ENCODE measurements at places on chromosomes 16 and 17. TPM values are rescaled to one million over a fixed set of nuclear protein-coding genes. Genes with fewer than 3 reads are reported as not detected.

DNA sequence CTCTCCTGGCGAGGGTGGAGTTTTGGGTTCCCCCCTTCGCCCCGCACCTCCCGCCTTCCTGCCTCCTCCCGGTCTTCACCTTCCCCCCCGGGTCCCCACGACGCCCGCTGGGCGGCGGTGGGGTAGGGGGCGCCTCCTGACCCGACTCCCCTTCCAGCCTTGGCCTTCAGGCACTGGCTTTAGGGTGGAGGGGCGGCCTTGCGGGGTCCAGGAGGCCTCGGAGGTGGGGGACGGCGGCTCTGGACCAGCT lies 2.4 kb downstream of the SLC16A3 start:
- H3K36me3 ChIP-seq = no peaks in the 10 kb centered on the region
- no peaks in the 10 kb centered on the region for H3K27me3 ChIP-seq
- H3K27ac ChIP-seq = peak overlapping the region; percentile 66
- H3K4me1 ChIP-seq = peaks cover 4% of the 10 kb centered on the region
- DNase-seq = no peak

DNA sequence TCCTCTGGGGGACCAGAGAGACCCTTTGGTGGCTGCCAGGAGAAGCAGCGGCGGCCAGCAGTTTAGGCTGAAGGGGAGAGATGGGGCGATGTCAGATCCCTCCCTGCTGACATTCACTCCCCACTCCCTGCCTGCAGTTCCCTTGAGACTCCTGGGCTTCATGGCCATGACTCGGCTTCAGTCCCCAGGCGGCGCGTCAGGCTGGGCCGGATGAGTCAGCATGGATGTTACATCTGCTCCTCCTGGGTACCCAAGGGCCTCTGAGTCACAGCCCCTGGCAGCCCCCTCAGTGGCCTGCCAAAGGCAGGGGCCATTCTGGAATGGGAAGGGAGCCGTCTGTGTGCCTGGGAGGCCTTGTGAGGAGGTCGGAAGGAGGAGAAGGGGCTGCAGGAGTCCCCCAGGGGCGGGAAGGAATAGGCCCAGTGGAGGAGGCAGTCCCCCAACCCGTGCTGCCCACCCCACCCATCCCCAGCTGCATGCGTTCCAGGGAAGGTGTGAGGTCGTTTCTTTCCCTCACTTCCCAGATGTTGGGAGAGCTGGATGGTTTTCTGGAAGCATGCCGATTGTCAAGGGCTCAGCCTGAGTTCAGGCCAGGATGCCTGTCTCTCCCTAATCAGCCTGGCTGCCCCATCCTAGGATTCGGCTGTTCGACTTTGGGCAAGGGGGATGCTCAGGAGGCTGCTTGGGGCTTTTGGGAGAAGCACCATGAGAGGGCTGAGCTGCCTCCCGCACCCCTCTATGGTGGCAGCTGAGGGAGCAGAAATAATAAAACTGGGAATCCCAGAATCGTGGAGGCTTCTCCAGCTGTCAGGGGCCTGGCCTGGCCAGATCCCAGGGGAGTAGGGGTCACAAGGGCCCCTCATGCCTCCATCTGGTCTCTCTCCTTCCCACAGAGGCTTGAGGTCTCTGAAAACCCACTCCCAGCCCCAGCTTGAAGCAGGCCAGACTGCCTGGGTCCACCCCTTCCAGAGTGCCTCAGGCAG lies 9.7 kb downstream of the RHBDL3 start:
- H3K36me3 ChIP-seq = no peaks in the 10 kb centered on the region
- H3K27me3 ChIP-seq = no peaks in the 10 kb centered on the region
- no peak overlapping the region for H3K4me3 ChIP-seq
- no peak for DNase-seq

DNA sequence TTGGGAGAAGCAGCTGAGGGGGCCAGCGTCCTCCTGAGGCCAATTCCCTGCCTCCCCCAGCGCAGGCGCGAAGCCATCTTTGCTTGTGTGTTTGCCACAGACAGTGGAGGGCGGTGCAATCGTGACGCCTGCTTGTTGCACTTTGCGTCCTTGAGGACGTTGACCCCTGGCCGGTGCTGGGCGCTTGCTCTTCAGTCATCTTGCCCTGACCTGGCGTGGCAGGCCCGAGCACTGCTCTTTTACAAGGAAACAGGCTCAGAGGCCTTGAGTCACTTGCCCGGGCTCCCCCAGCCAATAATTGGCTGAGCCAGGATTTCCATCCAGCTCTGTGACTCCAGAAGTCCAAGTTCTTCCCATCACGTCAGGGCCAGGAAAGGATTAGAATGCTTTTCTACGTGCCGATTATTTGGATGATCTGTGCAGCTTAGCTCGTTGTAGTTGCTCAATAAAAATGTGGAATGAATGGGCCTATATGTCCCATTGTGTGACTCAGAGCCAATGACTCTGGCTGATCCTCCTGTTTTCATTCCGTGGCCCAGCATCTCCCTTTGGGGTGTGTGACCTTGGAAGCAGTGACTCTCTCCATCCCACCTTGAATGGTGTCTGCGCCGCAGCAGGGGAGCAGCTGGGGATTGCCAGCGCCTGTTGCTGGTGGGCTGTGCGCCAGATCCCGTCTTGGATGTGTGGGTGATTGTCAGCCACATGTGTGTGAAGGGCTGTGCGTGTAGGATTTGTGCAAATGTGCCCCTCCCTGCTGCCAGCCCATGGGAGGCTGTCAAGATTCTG lies 214.1 kb downstream of the SEC14L1 start:
- peak overlapping the region; percentile 12 for H3K27ac ChIP-seq
- H3K27me3 ChIP-seq = no peaks in the 10 kb centered on the region
- H3K4me3 ChIP-seq = no peak overlapping the region
- H3K4me1 ChIP-seq = no peaks in the 10 kb centered on the region
- no peaks in the 10 kb centered on the region for H3K36me3 ChIP-seq

The EVPLL gene
- not detected for total RNA-seq

GRCh38 chr16:89077076-89077475 lies 16.6 kb upstream of the ACSF3 start:
- no peak overlapping the region for H3K4me3 ChIP-seq
- no peaks in the 10 kb centered on the region for H3K27me3 ChIP-seq
- H3K4me1 ChIP-seq = no peaks in the 10 kb centered on the region
- DNase-seq = peak; percentile 48

DNA sequence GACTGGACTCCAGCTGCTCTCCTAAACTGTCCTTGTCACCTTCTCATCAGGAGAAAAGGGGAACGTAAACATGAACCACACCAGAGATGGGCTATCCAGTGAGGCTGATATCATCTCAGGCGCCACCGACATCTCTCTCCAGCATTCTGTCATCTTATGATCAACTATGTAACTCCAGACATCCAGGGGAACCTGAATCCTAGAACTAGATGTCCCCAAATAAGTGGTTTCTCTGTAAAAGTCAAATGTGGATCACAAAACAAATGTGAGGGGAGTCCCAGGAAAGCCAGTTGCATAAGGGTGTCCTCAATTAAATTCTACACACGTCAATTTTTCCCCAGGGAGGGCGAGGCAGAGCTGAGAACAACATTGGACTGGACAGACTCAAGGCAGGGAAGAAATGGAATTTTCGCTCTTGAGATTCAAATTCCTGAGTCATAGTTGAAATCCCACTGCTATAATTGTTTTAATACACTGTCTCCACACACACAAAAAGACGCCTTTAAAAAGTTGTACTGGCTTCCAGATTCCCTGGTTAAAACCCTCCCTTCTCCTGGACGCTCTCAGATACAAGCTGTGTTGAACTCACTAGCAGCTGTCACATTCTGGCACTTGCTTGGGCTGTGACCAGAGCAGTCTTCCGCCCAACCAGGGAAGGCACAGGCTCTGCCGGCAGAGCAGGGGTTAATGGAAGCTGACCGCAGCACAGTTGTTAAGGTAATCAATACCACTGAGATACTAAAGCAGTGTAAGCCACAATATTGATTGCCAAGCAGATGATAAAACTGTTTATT lies 62.6 kb downstream of the ZFHX3 start:
- H3K4me3 ChIP-seq = no peak overlapping the region
- H3K4me1 ChIP-seq = peaks cover 32% of the 10 kb centered on the region
- peak overlapping the region; percentile 5 for H3K27ac ChIP-seq
- H3K27me3 ChIP-seq = no peaks in the 10 kb centered on the region

DNA sequence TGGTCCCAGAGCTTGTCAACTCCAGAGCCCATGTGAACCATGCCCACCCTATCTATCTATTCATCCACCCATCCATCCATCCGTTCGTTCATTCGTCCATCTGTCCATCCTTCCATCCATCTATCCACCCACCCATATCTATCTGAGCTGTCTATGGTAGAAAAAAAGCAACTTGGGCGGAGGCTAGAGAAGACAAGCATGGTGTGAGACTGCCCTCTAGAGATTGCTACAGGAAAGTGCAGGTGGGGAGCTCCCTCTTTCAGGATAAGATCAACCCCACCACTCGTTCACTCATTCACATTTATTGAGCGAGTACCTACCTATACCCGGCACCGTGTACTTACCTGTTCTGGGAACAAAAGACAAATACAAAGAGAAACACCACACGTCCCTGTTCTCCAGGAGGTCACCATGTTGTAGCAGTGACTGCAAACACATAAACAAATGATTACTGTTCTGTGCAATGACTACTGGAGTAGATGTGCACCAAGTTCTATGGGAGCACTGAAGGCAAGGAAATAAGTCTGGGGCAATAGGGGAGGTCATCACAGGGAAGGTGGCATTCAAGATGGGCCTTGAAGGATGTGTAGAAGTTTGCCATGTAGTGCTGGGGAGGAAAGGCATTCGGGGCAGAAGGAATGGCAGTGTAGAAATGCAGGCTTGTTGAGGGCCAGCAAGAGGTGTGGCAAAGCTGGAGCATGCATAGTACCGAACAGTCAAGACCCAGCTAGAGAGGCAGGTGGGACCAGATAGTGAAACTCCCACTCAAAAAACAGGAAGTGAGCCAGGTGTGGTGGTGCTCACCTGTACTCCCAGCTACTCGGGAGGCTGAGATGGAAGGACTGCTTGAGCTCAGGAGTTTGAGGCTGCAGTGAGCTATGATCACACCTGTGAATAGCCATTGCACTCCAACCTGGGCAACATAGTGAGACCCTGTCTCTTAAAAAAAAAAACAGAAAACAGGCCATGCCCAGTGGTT lies 13.4 kb upstream of the ATP5MC1 start:
- no peaks in the 10 kb centered on the region for H3K4me1 ChIP-seq
- H3K4me3 ChIP-seq = no peak overlapping the region
- H3K27ac ChIP-seq = no peak overlapping the region
- no peaks in the 10 kb centered on the region for H3K27me3 ChIP-seq
- no peaks in the 10 kb centered on the region for H3K36me3 ChIP-seq
- DNase-seq = no peak

GRCh38 chr17:21419299-21420239 lies 43.4 kb downstream of the KCNJ12 start:
- no peak for DNase-seq
- no peak overlapping the region for H3K4me3 ChIP-seq

DNA sequence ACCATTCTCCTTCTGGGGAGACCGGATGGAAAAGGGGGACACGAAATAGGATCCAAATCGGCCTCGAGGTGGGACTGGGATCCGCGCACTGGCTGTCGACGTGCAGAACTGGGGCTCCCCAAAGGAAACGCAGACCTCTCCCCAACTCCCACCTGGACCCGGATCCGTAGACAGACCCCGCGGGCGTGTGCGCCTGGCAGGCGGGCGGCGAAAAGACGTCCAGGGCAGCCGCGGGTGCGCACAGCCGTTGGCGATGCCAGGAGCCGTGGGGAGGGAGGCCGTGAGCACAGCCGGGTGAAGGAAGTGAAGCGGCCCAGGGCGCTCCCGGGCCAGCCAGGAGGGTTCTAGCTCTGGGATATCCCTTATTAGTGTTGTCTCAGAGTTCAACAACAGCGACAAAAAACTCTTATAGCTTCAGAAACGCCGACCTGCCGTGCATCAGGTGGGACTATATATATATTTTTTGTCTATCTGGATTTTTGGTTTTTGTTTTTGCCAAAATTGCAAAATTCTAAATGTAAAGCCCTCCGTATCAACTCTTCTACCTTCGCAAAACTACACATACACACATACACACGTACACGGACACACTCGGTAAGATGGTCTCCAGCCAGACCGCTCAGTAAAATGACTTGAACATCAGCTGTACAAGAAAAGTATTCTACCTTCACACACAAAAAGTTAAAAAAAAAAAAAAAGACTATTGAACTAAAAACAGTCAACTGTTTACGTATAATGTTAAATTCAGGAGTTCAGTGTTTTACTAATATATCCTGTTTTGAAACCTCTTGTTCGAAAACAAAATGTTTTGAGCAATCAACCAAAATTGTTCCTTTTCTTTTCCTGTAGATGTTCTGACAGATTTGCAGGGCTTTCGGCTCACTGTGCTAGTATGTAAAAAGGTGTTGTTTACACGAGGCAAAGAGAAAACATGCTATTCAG lies 5.2 kb upstream of the AATF start:
- H3K4me1 ChIP-seq = peaks cover 4% of the 10 kb centered on the region
- H3K4me3 ChIP-seq = no peak overlapping the region
- peaks cover 16% of the 10 kb centered on the region for H3K27me3 ChIP-seq

DNA sequence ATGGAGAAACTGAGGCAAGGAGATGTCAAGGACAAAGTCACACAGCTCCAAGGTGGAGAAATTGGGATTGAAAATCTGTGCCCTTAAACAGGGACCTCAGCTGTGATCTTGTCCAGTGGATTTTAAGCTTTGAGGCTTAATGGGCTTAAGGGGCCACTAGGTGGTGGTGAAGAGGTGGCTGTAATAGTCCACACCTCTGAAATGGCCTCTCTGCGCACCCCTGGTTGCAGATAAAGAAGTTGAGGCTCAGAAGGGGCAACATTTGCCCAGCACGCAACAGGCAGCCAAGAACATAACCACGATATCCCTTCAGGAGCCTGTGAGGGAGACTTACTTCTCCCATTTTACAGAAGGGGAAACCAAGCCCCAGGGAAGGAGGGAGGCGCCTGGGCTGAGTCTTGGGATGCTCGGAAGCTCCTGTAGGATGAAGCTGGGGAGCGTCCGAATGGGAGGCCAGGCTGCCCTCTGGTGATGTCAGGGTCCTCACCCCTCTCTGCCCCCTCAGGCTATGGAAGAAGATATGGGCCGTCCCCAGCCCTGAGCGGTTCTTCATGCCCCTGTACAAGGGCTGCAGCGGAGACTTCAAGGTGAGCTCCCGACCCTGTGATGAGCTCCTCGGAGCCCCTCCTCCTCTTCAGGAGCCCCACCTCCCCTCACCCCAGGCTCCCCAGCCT lies 43.7 kb downstream of the IL21R start:
- H3K36me3 ChIP-seq = no peaks in the 10 kb centered on the region
- no peak for DNase-seq
- H3K4me3 ChIP-seq = no peak overlapping the region
- no peak overlapping the region for H3K27ac ChIP-seq

The KRT40 gene
- total RNA-seq = not detected

The USP43 gene
- total RNA-seq = 5.7 TPM

DNA sequence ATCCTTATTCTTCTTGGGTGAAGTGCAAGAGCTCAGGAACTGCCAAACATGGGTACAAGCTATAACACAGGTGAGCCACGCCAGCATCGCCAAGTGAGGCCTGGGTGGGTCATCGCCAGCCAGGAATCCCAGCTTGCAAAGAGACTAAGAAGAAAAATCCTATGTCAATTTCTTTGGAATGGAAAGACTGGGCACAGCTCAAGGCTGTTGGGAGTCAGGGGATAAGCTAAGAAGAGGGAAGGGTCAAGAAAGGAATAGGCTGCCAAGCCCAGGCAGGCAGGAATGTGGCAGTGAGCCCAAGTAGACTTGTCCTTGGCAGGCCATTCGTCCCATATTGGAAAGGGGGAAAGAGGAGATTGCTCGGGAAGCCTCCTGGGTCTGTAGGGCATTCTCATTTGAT lies 191.4 kb upstream of the CDH5 start:
- no peak for DNase-seq
- no peak overlapping the region for H3K4me3 ChIP-seq
- H3K27me3 ChIP-seq = no peaks in the 10 kb centered on the region

Data from pancreas (tissue), 10 donors.